ENCODE measurements at places on chromosomes 2 and 18.

DNA sequence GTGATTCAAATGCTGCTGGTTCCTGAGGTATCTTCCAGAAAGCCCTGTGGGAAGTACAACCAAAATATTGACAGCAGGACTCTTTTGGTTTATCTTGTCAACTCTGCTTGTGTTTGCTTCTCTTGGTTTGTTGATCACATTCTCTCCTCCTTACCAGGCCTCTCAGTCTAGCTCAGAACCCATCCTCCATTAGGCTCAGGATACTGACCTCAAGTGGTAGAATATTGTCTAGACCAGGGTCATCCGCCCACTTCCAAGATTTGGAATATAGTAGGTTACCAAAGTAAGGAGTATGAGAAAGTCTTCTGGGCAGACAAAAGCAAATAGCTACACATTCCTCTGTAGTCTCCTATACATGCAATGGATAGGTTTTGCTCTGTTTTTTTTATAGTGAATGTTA, 56.6 kb downstream of the XIRP2 start:
- DNase-seq = no peak

DNA sequence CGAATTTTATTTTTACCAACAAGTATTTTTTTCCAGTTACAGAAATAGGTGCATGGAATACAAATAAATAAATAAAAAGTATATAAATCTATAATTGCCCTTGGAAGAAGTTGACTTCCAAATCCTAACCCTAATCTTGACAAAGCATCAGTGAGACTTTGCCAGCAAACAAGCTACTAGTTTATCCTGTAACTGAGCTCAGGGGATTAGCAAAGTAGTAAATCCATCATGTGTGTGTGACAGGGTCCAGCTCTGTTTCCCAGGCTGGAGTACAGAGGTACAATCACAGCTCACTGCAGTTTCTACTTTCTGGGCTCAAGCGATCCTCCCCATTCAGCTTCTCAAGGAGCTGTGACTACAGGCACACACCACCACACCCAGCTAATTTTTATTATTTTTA, 948.0 kb upstream of the CNTNAP5 start:
- no peak for DNase-seq

- DNase-seq = no peak
Observed at GRCh38 chr18:80239830-80240229, 7.5 kb downstream of the PARD6G start.

DNA sequence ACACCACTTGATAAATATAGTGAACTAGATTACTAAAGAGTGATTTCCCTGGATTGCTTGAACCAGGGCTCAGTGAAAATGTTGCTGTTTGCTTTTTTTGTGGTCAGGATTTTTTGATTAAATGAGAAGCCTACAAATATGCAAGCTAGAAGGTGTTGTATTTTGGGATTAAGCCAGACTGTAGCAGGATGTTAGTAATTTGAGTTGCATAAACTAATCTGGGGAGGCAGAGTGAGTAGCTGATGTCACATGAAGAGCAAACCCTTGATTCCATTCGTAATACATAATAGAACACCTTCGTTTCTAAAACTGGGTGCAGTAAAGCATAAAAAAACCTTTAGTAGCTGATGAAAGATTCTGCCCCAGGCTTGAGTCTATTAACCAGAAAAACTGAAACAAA, 32.0 kb downstream of the NEDD4L start:
- no peak for DNase-seq

DNA sequence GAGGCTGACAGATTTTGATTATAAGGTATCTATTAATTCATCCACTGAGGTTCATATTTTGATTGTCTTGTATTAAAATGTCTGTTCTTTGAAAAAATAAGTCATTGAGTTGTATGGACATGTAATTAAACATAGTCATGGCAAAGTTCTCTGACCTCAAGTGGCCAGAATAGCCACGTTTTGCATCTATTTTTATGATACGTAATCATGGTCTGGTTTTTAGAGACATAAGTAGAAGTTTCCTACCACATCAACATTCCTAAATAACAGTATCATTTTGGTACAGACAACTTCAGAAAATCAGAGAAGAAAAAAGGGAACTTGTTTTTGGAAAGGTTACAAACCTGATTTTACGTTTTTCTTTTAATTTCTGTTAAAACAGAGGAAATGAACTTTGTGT, 47.6 kb downstream of the COL5A2 start:
- DNase-seq = peak; percentile 56

- no peak for DNase-seq
Observed at GRCh38 chr2:70113359-70114070, 26.2 kb downstream of the PCBP1 start.
